ENCODE measurements at places on chromosomes 2 and 18.

GRCh38 chr2:223697316-223697891 lies 95.2 kb upstream of the SCG2 start:
- DNase-seq = no peak

DNA sequence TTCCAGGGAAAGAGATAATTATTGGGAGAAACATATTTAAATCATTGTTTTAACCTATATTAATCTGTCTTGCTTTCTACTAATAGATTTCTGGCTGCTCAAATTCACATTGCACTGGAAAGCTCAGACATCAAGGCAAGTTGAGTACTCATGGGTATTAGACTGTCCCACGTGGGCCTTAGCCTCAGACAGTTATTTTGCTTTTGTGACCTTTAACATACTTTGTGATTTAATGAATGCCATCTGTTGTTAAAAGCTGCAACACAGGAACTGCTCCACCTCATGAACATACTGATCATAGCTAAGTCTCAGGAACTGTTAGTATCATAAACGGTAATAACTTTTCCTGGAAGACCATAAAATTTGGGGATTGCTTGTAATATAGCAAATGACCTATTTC lies 2.7 kb upstream of the LCT start:
- no peak for DNase-seq

- no peak for DNase-seq
These were observed 1077.1 kb upstream of the CELF4 start for GRCh38 chr18:38642711-38643110.

DNA sequence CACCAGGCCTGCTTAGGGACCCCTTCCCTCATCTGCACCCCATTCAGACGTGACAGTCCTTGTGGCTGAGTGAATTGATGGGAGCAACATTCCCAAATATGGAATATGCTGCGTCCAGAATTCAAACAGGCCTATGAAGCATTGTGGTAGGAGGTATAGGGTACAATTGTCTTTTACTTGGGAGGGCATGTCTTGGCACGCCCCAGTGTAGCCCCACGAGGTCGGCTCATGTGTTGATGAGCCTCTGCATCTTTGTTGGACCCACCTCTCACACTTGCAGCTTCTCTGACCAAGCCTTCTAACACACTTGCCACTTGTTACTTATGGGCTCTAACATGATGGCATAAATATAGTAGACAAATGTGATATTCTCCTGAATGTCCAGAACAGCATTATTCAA lies 1.6 kb downstream of the TIMM21 start:
- DNase-seq = no peak

- no peak for DNase-seq
These were observed 32.7 kb upstream of the AFTPH start for GRCh38 chr2:64491426-64491825.
